Foreskin melanocyte (primary cell): ENCODE measurements at places on chromosomes 11 and 22.

GRCh38 chr22:30036656-30037055 lies 43.6 kb upstream of the HORMAD2 start:
- no peak for DNase-seq

DNA sequence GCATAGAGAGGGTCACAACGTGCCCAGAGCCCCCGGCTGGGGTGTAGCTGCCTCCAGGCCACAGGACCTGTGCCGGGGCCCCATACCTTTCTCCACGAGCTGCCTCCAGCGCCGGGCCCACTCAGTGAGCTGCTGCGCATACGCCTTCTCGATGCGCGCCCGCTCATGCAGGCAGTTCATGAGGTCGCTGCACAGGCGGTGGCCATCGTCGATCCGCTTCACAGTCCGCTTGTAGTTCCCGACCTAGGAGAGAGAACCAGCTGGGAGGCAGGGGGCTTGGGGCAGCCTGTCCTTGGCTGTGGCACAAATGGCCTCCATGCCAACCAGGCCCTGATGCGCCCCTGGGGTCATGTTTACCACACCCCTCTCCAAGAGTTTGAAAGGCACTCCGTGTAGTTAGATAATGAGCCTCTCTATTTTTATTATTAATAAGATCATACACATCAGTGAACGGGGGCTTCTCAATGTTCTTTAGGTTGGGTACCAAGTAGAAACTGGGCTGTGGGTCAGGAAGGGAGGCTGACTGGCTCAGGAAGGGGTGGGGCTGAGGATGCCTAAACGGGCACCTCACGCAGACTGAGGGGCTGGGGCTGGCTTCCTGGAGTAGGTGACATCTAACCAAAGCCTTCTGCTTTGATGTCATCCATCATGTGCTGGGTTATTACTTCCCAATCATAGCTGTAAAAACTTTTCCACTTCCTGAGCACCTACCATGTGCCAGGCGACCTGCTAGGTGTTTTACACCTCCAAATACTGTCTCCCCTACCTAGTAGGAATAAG lies 36.5 kb upstream of the ARFGAP3 start:
- DNase-seq = no peak

GRCh38 chr11:16722581-16723344 lies 15.7 kb upstream of the C11orf58 start:
- no peak for DNase-seq

GRCh38 chr11:46210133-46210636 lies 67.3 kb upstream of the CREB3L1 start:
- DNase-seq = no peak
